Osteoblast (primary cell): ENCODE measurements at places on chromosomes 6 and 20. TPM values are rescaled to one million over a fixed set of nuclear protein-coding genes. Genes with fewer than 3 reads are reported as not detected.

The KCNK16 gene
- total RNA-seq: not detected in 2 replicates

GRCh38 chr6:158999154-158999665 lies 792 bp downstream of the RSPH3 start:
- peak overlapping the region; percentile 81 for H3K27ac ChIP-seq
- peaks cover 21% of the 10 kb centered on the region for H3K4me1 ChIP-seq
- no peaks in the 10 kb centered on the region for H3K27me3 ChIP-seq
- H3K4me3 ChIP-seq: peak overlapping the region; percentile 98
- peak; percentile 35 for DNase-seq

- DNase-seq: no peak
- H3K27me3 ChIP-seq: no peaks in the 10 kb centered on the region
- peaks cover 76% of the 10 kb centered on the region for H3K4me1 ChIP-seq
- no peaks in the 10 kb centered on the region for H3K36me3 ChIP-seq
- peak overlapping the region; percentile 97 for H3K27ac ChIP-seq
- peak overlapping the region; percentile 45 for H3K4me3 ChIP-seq
Measured at GRCh38 chr20:47358672-47359529, 2.4 kb upstream of the ZMYND8 start.

DNA sequence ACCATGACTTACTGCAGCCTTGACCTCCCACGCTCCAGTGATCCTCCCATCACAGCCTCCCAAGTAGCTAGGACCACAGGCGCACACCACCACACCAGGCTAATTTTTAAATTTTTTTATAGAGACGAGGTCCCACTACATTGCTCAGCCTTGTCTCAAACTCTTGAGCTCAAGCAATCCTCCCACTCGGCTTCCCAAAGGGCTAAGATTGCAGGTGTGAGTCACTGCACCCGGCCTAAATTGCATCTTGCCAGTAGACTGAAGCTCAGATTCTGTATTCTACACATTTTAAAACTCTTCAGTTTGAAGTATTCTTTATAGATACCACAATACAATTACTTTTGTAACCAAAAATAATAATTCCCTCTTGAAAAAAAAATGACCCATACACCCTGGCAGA lies 11.4 kb downstream of the NUDT3 start:
- H3K4me3 ChIP-seq: no peak overlapping the region
- no peak for DNase-seq
- H3K36me3 ChIP-seq: no peaks in the 10 kb centered on the region

DNA sequence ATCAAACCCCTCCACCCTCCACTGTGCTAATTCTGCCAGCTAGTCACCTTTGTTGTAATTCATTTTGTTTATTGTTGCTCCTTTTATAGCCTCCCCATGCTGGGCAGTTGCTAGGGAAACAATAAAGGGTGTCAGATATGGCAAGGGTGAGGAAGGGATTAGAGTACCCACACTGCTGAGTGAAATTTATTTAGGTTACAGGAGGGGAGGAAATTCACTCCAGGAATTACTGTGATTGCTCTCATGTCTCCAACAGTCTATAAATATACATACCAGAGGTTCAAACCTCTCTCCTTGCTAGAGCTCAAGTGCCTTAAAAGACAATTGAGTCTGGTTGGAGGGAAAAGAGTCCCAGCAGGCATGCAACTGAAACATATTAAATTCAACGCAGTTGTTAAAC lies 90.6 kb upstream of the ADGRF1 start:
- no peak for DNase-seq
- no peaks in the 10 kb centered on the region for H3K36me3 ChIP-seq
- H3K4me3 ChIP-seq: no peak overlapping the region
- H3K4me1 ChIP-seq: peaks cover 20% of the 10 kb centered on the region

DNA sequence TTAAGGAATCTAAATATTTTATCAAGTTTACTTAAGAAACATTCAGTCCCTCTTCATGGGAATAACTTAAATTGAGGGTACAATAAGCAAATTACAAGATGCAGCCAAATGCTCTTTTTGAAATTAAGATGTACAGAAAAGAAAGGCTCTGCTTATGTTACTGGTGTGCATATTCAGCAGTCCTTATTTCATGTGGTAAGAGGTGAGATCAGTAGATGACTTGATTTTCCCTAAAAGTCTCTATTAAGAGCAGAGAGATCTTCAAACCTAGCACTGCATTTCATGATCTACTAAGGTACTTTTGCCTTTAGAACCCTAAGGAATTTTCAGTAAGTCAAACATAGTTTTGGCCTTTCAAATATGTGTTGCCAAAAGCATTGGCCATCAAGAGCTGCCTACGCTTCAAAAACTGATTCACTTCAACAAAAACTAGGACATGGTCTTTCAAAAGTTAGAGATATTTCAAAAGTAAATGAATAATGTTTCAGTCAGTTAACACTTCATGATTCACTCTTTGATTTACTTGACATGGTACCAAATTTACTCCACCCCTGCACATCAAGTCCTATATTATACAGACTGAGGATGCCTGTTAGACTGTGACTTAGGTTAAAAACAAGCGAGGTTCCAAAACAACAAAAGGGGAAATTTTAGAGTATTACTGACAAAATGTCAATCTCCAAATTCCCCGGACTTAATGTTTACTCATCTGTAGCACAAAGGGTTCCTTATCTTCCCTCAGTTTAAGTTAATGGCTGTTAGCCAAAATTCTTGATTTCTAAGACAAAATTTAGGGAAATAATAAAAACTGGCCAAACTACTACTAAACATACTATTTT lies 19.2 kb downstream of the C6orf62 start:
- H3K4me3 ChIP-seq: no peak overlapping the region
- no peaks in the 10 kb centered on the region for H3K27me3 ChIP-seq
- peak; percentile 76 for DNase-seq
- peaks cover 12% of the 10 kb centered on the region for H3K4me1 ChIP-seq
- no peak overlapping the region for H3K27ac ChIP-seq
- peaks cover 25% of the 10 kb centered on the region for H3K36me3 ChIP-seq

DNA sequence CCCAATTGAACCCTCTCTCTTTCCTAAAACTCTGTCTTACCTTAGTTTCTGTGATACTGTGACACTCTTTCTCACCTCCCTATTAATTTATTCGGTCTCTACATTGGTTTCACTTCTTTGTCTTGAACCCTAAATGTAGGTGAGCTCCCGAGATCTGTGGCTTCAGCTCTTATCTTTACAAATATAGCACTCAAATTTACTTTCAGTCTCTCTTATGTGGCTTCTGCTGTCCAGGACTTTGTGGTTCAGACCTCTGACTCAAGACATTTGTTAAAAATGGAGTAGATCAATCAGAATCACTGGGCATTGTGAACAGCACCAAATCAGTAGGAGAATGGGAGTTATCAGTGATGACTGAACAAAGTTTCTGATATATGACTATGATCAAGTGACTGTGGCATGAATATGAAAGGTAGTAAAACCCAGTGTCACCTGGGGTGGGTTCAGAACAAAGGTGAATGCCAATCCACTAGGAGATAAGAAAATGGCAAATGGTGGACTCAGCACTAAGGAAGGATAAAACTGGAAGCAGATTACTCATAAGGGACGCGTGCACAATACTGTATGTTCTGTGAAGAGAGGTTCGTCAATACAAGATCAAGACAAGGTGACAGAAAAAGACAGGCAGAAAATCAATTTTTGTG lies 27.2 kb downstream of the IL17F start:
- H3K4me1 ChIP-seq: no peaks in the 10 kb centered on the region
- no peak overlapping the region for H3K27ac ChIP-seq
- no peak overlapping the region for H3K4me3 ChIP-seq
- H3K36me3 ChIP-seq: no peaks in the 10 kb centered on the region
- no peak for DNase-seq

The TULP4 gene
- 172 and 210 TPM in 2 replicates for total RNA-seq

The EFCAB8 gene
- 1.4 TPM in 1 of 2 replicates, not detected in the other for total RNA-seq

DNA sequence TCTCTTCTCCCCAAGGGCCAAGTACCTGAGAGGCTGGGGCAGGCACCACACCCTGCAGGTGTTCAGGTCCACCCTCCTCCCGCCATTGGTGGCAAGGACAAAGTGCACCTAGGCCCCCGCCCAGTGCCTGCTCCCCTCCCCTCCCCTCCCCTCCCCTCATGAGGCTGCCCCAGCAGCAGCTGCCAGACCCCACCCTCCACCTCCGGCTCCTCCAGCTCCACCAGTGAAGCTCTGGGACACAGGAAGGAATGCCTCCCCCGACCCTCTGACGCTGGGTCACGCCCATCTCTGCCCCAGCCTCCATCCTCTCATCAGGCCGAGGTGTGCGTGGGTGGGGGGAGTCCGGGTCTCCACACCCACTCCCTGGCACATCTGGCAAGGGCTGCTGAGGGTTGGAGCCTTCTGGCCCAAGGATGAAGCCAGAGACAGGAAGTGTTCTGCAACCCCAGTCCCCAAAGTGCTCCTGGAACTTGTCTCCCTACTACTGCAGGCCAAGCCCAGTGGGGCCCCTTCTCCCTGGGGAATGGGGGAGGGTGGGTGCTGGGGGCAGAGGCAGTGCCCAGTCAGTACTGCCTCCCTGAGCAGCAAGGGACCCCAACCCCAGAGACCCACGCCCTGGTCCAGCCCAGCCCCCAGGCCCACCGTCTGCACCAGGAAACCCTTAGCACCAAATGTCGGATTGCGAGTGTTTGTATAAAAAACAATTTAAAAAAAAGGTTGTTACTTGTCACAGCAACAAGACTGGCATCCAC lies 1.6 kb upstream of the UCKL1 start:
- H3K4me1 ChIP-seq: peaks cover 13% of the 10 kb centered on the region
- DNase-seq: no peak
- no peaks in the 10 kb centered on the region for H3K27me3 ChIP-seq
- H3K36me3 ChIP-seq: peaks cover 20% of the 10 kb centered on the region

GRCh38 chr6:19432966-19433498 lies 404.1 kb upstream of the ID4 start:
- H3K36me3 ChIP-seq: no peaks in the 10 kb centered on the region
- no peaks in the 10 kb centered on the region for H3K4me1 ChIP-seq
- no peak overlapping the region for H3K27ac ChIP-seq
- no peak for DNase-seq
- peak overlapping the region; percentile 54 for H3K4me3 ChIP-seq

DNA sequence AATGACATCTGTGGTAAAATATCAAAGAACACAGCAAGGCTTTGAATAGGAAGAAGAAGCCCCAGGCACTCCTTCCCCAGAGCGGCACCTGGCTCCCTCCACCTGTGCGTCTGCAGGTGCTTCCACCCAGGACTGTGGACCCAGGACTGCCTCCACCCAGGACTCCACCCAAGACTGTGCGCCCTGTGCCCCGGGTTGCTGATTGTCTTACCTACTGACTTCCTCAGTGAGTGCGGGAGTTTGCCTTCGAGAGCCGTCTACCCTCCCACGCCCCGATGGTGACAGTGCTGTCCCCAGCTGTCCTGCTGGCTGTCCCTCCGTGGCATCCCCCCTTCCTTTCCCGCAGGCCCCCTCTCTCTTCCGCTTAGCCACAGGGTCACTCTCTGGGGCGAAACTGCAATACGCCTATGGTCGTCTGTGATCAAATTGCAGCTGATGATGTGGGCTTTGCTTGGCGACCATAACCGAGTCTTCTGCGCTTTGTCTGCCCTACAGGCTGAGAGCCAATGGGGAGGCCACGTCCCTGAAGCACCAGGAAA lies 52.1 kb downstream of the IRF4 start:
- H3K27me3 ChIP-seq: peaks cover 6% of the 10 kb centered on the region
- H3K4me1 ChIP-seq: no peaks in the 10 kb centered on the region
- H3K36me3 ChIP-seq: no peaks in the 10 kb centered on the region
- DNase-seq: peak; percentile 52

- no peaks in the 10 kb centered on the region for H3K36me3 ChIP-seq
- H3K27me3 ChIP-seq: no peaks in the 10 kb centered on the region
- H3K27ac ChIP-seq: peak overlapping the region; percentile 76
- peaks cover 34% of the 10 kb centered on the region for H3K4me1 ChIP-seq
- no peak for DNase-seq
- H3K4me3 ChIP-seq: peak overlapping the region; percentile 36
Measured at GRCh38 chr6:81939766-81940165, 187.3 kb upstream of the TENT5A start.

- H3K27ac ChIP-seq: no peak overlapping the region
- H3K4me3 ChIP-seq: no peak overlapping the region
- H3K27me3 ChIP-seq: no peaks in the 10 kb centered on the region
- no peaks in the 10 kb centered on the region for H3K36me3 ChIP-seq
- peaks cover 32% of the 10 kb centered on the region for H3K4me1 ChIP-seq
Measured at GRCh38 chr6:146910611-146911010, 293.6 kb upstream of the STXBP5 start.

- no peak overlapping the region for H3K27ac ChIP-seq
- DNase-seq: no peak
- H3K36me3 ChIP-seq: no peaks in the 10 kb centered on the region
- peaks cover 20% of the 10 kb centered on the region for H3K4me1 ChIP-seq
- H3K27me3 ChIP-seq: no peaks in the 10 kb centered on the region
Measured at GRCh38 chr6:122007339-122007738, 392.1 kb upstream of the HSF2 start.

The CDSN gene
- total RNA-seq: not detected in 2 replicates

DNA sequence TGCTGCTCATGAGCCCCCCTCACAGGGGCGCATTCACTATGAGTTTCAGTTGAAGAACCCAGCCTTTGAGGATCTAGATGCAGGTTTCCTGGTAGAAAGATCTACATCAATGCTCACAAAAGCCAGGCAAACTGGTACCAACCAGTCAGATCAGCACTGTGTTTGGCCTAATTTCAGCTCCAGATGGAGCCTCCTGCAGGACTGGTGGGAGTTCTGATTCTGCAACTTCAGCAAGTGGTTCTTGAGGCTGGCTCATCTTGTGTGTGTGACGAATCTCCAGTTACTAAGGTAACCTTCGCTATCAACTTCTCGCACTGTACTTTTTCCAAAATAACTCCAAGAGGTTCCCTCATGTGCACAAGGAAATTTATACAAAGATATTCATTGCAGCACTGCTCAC lies 118.8 kb downstream of the ZMYND8 start:
- peaks cover 46% of the 10 kb centered on the region for H3K36me3 ChIP-seq
- H3K4me1 ChIP-seq: peaks cover 14% of the 10 kb centered on the region
- H3K27me3 ChIP-seq: no peaks in the 10 kb centered on the region
- no peak for DNase-seq

DNA sequence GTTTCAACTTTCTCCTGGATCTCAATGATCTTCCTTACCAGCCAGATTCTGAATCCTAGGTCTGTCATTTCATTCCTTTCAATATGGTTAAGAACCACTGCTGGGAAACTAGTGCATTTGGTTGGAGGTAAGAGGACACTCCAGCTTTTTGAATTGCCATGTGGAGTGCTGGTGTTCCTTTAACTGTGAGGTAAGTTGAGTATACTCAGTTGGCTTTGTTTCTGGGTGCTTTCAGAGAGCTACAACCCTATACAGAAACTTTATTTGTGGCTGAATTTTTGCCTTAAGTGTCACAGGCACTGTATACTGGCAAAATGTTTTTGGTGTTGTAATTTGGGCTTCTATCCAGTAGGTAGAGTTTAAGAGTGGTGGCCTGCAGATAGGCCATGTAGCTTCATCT lies 175.8 kb downstream of the TBC1D32 start:
- no peaks in the 10 kb centered on the region for H3K27me3 ChIP-seq
- H3K27ac ChIP-seq: peak overlapping the region; percentile 35
- peaks cover 6% of the 10 kb centered on the region for H3K4me1 ChIP-seq

DNA sequence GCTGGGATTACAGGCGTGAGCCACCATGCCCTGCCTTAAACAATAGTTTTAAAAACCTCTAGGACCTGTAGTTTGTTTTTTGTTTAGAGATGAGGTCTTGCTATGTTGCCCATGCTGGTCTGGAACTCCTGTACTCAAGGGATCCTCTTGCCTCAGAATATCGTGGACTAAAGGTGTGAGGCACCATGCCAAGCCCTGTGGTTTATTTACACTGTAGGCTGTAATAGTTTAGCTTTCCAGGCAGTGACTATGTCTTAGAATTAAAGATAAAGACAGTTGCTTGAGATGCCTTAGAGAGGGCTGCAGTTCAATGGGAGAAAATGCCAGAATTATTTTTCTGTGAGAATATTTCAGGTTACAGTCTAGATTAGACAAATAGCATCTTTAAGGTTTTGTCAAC lies 72.9 kb downstream of the SGK1 start:
- no peak overlapping the region for H3K27ac ChIP-seq
- peak; percentile 48 for DNase-seq
- H3K27me3 ChIP-seq: no peaks in the 10 kb centered on the region
- peaks cover 3% of the 10 kb centered on the region for H3K4me1 ChIP-seq
- no peaks in the 10 kb centered on the region for H3K36me3 ChIP-seq
